Left forelimb (tissue), 1 donor: ENCODE measurements at places on chromosomes 1 and 21.
A peak's percentile ranks its signal among the peaks of the same experiment; 100 is the strongest.

DNA sequence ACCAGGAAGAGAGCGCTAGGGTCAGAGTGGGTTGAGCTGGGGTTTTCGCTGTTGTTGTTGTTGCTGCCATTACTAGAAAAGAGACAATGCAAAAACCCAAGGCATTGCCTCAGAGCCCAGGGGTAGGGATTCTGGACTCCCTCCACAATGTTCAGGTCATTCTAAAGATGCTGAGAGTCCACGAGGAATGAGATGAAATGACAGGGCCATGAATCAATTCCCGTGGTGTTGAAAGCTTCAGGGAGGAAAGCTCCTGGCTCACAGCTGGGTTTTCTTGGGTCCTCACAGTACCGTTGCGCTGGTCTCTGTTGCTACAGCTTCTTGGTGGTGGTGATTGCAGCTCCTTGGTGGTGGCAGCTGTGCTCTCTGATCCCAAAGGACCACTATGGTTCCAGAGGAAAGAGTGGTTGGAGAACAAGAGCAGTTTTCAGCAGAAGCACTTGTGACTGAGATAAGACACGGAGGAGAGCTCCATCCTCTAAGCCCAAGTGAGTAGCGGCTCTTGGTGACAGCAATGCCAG is 58.2 kb downstream of the ETS2 start:
- DNase-seq: no peak

- no peak for DNase-seq
These were observed 59.5 kb downstream of the PIK3R3 start for GRCh38 chr1:46072975-46073374.

DNA sequence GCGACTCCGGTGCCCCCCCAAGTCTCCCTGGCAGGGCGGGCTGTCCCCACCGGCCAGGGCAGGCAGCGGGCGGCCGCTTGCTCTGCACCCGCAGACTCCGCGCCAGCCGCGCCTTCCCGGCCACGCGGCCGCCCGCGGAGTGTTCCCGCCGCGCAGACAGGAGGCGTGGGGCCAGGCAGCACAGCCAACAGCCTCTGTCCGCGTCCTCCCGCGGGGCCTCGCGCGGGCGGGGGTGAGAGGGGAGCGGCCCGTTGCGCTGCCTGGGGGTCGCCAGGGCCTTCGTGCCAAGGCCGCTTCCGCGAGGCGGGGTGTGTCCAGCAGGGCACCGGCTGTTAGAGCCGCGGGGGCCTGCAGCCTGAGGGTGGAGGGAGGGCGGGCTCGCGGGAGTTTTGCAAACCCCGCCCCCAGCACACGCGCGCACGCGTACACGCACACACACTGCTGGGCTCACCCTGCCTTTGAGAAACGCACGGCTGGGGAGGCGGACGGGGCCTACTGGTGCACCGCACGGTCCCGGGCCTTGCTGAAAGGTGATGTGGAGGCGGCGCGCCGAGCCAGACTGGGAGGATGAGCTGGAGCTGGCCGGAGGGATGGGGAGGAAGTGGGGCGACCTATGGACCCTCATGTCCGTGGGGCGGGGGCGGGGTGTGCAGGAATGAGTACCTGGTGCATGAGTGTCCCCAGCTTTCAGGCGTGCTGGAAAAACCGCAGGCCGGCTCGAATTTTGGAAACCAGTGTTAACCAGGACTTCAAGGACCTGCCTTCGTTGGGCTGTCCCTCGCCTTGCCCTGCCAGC is 41.5 kb downstream of the KIAA1614 start:
- peak; percentile 84 for DNase-seq

- no peak for DNase-seq
These were observed 14.0 kb downstream of the ATP5PO start for GRCh38 chr21:33901412-33902288.

DNA sequence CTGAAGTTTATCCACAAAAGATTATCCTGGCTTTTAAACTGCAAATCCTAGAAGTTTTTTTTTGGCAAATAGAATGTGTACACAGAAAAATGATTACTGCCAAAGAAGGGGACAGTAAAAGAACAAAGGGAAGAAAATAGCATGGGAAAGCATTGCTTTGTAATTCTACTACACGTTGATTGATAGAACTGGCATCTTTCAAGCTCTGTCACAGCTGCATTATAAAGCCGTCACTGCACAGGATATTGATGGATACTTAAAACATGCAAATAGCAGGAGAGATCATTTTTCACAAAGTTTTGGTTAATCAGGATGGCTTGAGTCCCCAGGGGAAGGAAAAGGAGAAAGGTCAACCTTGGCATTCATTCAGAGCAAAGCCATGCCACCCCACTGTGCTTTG is 183.7 kb upstream of the RRP15 start:
- no peak for DNase-seq

GRCh38 chr1:175015243-175015642 is 8.0 kb downstream of the MRPS14 start:
- no peak for DNase-seq

DNA sequence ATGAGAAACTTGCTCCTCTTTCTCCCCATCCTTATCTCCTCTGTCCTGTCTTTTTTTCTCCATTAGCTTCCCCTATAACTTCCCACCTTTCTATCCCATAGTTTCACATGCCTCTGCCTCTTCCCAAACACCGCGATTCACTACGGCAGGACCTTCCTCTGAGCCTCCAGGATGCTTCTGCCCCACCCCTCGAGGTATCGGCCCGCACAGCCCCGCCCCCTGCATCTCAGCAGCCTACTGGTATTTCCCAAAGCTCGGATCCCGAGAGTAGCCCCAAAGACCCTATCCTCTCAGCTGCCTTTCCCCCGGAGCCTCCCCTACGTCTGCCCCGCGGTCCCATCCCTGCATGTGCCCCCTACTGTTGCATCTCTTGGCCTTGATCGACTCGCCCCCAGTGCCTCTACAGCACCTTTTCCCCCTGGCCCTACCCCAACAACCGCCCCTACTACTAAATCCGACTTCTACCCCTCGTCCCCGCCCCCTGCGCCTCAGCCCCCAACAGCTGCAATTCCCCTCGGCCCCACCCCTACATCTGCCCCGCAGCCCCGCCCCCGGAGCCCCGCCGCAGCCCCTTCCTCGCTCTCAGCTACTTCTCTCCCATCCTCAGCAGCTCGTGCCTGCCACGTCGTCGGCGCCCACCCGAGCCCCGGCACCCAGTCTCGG is 512 bp downstream of the PIAS3 start:
- DNase-seq: no peak
